Stimulated activated CD8-positive, alpha-beta memory T cell treated with anti-CD3 and anti-CD28 coated beads, Interleukin-7, amount 100 ng/mL, for 1 hour (primary cell): ENCODE measurements at places on chromosomes 5 and 9.

- DNase-seq: no peak
Measured at GRCh38 chr9:121013911-121014310, 36.2 kb downstream of the C5 start.

- no peak for DNase-seq
Measured at GRCh38 chr5:81397176-81397575, 3.2 kb upstream of the ACOT12 start.

DNA sequence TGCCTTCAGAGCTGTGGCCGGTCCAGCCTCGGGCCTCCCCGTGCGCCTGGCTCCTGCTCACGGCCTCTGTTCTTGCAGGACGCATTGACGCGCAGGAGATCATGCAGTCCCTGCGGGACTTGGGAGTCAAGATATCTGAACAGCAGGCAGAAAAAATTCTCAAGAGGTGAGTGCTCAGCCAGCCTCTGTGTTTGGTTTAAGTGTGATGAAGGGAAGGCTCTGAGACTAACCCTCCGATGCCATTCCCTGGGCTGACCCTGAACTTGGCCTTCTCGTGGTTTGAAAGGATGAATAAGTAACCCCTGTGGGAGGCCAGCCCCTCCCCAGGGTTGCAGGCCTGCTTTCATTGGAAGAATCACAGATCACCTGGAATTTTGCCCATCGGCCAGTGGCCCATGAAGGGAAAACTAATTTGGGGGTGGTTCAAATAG lies 26.3 kb downstream of the PTGES2 start:
- DNase-seq: no peak

DNA sequence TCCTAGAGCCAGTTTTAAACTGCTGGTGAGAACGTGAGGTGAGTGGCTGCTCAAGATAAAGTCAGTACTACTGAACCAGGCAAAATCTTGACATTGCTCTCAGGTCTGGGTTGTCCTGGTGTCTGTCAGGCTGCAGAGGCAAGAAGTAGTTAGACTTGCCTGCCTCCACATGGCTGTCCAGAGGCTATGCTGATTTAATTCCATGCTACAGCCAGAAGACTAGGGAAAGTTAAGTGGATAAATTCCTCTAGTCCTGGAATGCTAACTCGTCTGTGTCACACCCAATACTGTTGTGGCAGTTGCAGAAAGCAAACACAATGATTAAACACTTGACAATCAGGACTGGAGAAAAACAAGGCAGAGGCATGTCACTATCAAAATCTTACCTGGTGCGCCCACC lies 118.9 kb downstream of the ACER2 start:
- DNase-seq: no peak

DNA sequence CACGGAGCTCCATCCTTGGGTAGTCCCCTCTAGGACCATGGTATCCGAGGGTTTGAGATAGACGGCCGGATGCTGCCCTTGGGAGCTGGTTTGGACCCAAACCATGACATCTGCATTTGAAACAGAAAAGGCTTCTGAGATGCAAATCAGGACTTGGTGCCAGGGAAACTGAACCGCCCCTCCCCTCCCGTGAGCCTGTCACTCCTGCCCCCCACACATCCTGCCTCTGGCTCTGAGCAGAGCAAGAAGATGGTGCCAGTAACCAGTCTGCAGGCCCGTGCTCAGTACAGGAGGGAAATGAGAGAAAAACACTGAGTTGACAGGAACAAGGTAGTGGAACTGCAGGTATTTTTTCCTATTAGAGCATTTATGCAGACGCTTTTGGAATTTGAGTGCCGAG lies 18.6 kb downstream of the ARPC5L start:
- no peak for DNase-seq

DNA sequence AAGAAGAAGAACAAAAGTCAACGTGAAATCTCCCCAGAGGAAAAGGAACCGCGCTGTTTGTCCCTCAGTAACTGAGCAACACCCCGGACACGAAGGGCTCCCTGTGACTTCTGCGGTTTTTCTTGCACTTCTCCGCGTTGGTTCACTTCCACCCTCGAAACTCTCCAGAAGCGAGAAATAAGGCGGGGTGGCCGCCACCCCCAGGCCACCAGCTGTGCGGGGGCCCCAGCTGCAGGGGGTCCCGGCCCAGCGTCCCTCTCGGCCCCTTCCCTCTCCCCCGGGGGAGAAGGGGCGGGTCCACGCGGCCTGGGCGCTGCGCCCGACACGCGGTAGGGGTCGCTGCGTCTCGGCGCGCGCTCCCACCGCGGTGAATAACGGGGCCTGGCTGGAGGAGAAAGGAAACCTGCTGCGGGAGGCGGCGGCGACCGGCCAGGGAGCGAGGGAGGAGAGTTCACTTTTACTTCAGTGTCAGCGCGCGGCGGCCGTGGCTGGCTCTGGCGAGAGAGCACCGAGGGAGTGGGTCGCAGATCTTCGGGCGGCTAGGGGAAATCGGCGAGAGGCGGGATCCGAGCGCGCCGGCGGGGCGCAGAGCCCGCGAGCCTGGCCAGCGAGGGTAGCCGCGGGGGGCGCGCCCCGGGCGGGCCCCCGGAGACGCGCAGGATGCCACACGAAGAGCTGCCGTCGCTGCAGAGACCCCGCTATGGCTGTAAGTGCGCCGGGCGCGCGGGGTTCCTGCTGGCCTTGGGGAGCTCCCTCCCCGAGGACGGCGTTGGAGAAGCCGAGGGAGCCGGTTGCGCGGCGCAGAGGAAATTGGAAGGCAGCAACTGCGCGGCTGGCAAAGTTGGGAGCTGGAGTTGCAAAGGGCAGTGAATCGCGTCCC lies at the start of gene IQGAP2:
Gene IQGAP2 (plus strand): TSS at position 400 of the 880 bp plus-strand sequence. CDS start 261 bp downstream, at position 661.
- peak; percentile 62 for DNase-seq

DNA sequence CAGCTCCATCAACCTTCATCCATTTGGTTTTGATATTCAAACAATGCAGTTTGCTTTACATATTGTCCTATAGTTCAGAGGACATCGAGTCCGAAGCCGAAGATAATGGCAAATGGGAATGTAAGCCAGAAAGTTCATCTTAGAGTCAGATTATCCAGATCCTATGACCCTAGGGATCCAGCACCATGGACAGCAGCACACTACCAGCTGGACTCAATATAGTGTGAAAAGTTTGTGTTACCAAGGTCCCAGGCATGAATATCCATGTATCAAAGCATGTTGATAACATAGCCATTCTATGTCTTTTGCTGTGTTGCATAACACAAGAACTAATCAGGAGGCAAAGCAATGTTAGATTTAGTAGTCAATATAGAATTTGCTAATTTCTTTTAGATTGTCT lies 46.3 kb downstream of the FSTL4 start:
- DNase-seq: no peak
